Epithelial cell of umbilical artery (primary cell): ENCODE measurements at places on chromosomes 2 and 18. TPM values are rescaled to one million over a fixed set of nuclear protein-coding genes. Genes with fewer than 3 reads are reported as not detected.

ITGB6 gene
- under 0.01 TPM in 1 of 2 replicates, not detected in the other for total RNA-seq

TSPYL6 gene
- total RNA-seq: not detected in 2 replicates

TMEM169 gene
- not detected in 2 replicates for total RNA-seq

PLEK gene
- under 0.01 TPM in 2 replicates for total RNA-seq

RBM44 gene
- 0.32 and 0.91 TPM in 2 replicates for total RNA-seq

OTOS gene
- not detected in 2 replicates for total RNA-seq

ANKRD62 gene
- total RNA-seq: not detected in 2 replicates

DNAH6 gene
- under 0.01 and 0.15 TPM in 2 replicates for total RNA-seq

TEX51 gene
- not detected in 2 replicates for total RNA-seq

KIAA2012 gene
- not detected in 2 replicates for total RNA-seq

CASP10 gene
- total RNA-seq: 30.5 and 79.8 TPM in 2 replicates

AQP12A gene
- not detected in 2 replicates for total RNA-seq

TMEM200C gene
- total RNA-seq: 2.3 and 2.6 TPM in 2 replicates

TUBB8B gene
- not detected in 2 replicates for total RNA-seq

ZC3H6 gene
- 1.4 and 1.9 TPM in 2 replicates for total RNA-seq

ZBTB7C gene
- total RNA-seq: not detected in 2 replicates

SATB2 gene
- under 0.01 and 0.32 TPM in 2 replicates for total RNA-seq

SRD5A2 gene
- total RNA-seq: not detected in 2 replicates

TMEM214 gene
- 20.5 and 21.9 TPM in 2 replicates for total RNA-seq

DNER gene
- total RNA-seq: under 0.01 TPM in 1 of 2 replicates, not detected in the other

C2orf72 gene
- not detected in 2 replicates for total RNA-seq

THSD7B gene
- total RNA-seq: 0.65 TPM in 1 of 2 replicates, not detected in the other

KYNU gene
- 0.32 and 1.2 TPM in 2 replicates for total RNA-seq
